Left cardiac atrium (tissue), 4 donors: ENCODE measurements at places on chromosomes 3 and 15. TPM values are rescaled to one million over a fixed set of nuclear protein-coding genes. Genes with fewer than 3 reads are reported as not detected.
A peak's percentile ranks its signal among the peaks of the same experiment; 100 is the strongest.

- no peak for DNase-seq
Measured at GRCh38 chr15:69298354-69298696, 387 bp upstream of the PAQR5 start.

DNA sequence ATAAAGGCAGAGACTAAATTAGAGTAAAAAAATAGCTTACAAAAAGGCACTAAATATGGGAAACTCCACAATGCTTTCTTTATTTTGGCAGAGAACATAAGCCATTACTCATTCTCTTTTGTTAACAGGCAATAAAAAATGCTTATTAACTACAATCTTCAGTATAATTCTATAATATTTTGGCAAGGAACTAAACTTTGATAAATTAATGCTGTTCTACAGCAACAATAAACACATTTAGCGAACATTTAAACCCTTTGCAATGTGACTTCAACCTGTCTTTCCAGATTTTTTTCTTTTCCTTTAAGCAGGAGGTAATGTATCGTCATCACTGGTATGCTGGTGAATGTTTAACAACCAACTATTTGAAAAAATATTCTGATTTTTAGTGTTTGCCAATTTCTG lies 42.2 kb upstream of the POU1F1 start:
- DNase-seq: no peak

DNA sequence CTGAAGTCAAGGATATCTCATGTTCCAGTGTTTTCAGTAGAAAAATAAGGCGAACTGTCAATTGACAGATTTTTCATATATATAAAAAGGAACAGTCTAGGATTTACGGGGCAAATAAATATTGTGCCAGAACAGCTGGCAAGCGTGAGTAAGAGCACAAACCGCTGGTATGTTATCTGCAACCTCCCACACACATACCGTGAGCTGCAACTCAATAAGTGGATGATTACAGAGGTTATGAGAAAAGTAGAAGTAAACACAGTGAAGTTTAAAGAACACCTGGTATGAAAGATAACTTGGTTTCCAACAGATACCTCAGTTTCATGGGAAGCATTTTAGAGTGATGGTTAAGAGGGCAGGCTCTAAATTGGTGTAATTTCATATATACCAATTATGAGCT lies 733.4 kb downstream of the TUSC7 start:
- no peak for DNase-seq

- no peak for DNase-seq
Measured at GRCh38 chr3:154872074-154872473, 208.0 kb upstream of the MME start.

DNA sequence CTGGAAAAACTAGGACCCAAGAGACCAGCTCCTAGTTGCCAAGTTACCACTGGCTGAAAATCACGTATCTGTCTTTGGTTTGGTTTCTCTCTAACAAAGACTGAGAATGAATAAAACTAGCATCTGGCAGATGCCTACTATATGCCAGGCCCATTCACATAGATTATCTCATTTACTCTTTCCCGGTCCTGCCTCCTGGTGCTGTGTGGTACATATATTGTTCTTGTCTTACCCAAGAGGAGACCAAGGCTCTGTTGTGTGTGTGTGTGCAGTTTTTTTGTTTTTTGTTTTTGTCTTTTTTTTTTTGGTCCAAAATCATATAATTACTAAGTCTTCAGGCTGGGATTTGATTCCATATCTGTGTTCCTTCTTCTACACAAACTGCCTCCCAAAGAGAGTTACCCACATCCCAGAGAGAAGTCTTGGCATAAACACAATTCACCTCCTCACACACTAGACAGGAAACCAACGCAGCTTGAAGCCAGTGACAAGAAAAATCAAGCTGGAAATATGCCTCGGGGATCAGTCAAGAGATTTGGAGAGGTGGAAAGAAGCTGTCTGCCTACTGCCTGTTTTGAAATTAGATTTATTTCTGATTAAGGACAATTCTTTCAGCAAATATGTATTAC lies 891 bp downstream of the AHSG start:
- DNase-seq: no peak

DNA sequence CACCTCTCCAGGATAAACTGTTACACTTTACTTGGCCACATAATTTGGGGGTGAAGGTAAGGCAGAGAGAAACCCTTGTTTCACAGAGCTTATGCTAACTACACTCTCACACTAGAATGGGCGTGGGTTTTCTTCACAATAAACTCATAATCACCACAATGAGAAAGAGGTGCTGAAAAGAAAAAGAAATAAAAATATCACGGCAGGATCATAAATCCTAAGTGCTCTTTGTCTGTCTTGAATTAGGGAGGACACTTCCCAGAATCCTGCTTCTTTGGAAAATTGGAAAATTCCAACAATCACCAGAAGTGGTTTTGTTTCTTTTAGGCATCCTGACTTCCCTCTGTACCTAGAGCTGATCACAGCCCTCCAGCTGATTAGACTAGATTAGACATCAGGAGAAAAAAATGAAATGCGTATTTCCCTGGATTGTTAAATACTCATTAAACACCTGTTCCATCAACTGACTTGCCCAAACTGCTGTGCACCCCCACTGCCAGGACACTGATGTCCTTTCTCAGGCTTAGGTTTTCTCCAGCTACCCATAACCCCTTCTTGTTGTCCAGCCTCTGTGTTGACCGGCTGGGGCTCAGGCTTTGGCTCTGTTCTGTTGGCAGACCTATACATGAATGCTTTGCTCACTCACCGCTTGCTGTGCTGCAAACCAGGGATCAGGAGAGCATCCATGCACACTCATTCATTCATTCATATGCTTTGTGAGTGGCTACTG lies 41.6 kb upstream of the ACKR4 start:
- no peak for DNase-seq

DNA sequence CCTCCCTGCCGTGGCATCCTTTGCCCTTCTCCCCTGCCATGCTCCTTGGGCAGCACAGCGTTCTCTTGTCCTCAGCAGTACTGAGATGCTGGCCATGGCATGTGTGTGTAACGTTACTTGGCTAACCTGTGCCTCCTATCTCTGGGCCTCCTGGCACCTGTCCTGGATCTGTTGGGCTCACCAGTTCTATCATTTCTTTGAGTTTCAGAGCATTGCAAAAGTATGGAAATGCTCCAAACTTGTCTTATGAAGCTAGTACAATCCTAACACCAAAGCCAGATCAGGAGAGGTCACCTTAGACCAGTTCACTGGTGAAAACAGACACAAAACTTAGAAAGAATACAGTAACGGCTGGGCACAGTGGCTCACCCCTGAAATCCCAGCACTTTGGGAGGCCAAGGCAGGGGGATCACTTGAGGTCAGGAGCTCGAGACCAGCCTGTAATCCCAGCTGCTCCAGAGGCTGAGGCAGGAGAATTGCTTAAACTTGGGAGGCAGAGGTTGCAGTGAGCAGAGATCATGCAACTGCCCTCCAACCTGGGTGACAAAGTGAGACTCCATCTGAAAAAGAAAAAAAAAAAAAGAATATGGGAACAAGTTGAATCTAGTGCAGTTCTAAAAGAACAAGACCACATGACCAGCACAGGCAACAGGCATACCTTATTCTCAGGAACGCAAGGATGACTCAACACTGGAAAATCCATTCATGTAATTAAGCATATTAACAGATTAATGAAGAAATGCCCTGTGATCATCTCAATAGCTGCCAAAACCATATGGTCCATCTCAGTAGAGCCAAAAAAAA lies 62.4 kb upstream of the TRPM1 start:
- DNase-seq: no peak

DNA sequence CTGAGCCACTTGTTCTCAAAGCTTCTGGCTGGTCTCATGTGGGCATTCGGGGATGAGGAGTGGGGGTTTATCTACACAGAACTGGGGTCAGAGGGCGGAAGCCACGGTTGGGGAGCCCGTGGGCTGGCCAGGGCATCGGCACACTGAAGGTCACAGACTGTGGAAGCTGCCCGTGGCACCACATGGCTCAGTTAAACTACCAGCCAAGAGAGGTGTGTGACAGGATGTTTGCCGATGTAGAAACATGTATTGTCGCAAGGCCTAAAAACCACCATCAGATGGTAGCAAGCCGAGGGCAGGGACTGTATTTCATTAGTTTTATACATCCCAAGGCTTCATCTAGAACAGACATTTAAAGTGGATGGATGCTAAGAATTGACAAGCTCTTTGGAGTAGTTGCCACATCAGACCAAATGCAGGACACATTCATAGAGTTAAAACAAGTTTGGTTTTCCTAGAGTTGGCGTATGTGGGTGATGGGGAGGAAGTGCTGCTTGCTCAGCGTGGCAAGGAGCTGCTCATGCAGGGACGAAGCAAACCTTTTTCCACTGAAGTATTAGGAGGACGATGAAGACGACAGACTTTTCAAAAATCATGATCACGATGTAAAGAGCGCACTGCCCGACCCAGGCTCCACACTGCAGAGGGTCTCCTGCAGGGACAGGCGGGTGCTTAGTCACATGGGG lies 9.6 kb upstream of the MUSTN1 start:
- no peak for DNase-seq

DNA sequence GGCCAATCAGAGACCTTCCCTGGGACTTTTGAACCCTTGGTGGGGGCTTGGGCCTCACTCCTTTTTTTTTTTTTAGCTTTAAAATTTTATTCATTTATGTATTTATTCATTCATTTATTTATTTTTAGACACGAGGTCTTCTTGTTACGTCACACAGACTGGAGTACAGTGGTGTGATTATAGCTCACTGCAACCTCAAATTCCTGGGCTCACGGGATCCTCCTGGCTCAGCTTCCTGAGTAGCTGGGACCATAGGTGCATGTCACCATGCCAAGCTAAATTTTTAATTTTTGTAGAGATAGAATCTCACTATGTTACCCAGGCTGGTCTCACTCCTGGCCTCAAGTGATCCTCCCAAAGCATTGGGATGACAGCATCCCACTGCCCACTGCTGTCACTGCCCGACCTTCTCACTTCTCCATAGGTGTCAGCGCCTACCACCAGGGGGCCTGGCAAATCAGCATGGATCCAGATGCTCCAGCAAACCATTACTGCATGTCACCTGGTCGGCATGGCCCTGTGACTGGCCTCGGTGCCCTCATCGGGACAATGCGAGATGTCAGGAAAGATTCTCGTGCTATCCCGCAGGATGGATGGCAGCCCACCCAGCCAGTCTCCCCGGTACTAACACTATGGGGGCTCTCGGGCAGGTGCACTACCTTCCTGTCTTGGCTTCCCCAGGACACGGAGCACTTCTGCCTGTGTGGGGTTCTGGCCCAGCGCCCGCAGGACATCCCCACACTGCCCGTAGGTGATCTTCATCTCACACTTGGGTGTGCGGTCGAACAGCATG lies 3.0 kb downstream of the MYL3 start:
- peak; percentile 43 for DNase-seq

GRCh38 chr3:33105341-33105948 lies 8.4 kb upstream of the CRTAP start:
- DNase-seq: no peak

DNA sequence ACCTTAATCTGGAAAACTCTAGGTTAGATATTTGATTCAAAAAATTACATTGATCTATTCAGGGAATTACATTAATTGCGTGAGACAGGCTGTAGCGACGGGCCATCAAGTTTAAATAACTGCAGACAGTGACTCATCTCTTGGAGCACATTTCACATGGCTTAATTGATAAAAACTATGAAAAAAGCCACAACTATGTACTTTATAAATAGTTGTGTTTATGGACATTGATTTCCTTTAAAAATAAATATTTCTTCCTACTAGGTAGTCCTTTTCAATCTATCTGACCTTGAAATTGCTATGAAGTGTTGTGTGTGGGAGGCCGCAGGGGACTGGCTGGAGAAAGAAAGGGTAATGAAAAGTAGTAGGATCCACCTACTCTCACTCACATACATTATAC lies 157.8 kb downstream of the IL1RAP start:
- DNase-seq: no peak

DNA sequence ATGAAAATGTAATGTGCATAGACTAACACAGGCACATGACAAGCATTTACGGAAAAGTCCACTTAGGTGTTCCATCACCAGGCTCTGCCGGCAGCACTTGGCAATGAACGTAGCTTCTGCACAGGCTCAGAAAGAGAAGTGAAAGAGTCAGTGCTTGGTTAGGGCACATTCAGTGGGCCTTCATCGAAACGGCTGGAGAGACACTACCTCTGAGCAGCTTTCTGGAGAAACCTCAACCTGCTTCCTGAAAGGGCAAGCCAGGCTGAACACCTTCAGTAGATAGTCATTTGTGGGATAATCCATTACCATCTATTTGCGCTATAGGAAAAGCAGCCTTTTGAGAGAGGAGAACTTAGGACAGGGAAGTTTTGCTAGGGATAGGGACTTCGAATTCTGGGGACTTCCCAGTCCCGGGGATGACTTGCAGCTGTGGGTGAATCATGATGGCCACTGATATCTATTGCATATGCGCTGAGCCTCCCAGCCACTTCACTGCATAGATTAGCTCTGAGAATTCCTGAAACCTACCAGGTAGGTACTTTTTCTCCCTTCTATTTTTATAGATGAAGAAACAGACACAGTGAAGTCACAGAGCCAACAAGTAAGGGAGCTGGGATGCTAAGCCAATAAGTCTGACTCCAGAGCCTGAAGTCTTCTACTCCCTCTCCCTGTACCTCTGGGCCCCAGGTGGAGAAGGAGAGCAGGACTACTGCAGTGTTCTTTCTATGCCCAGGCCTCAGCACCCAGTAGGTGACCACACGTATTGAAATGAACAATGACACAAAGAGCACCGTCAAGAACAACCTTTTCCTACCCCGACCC lies 4.2 kb upstream of the SH2D7 start:
- no peak for DNase-seq

GRCh38 chr3:106590216-106590615 lies 721.4 kb upstream of the CBLB start:
- DNase-seq: no peak

- DNase-seq: no peak
Measured at GRCh38 chr3:53080612-53081205, 34.8 kb upstream of the SFMBT1 start.

DNA sequence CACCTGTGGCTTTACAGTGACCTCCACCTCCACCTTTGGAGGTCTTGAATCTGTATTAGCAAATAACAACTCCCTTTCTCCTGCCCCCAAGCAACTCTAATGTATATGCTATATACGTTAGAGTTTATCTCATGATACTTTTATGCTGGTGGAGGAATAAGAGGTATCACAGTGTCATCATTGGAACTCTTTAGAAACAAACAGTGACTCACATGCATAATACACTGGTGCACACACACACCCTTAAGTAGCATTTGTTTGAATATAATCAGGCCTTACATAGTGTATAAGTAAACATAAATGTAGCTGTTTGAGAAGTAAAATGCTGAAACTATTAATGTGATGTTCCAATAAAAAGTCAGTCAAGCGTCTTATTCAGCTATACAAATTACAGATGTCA lies 280.2 kb upstream of the C2CD4B start:
- no peak for DNase-seq

OGG1 gene
- total RNA-seq: 12.6 TPM

QTRT2 gene
- total RNA-seq: 11.4 TPM

ITGA11 gene
- total RNA-seq: 22.4 TPM

CLCN2 gene
- 2.3 TPM for total RNA-seq

ACTRT3 gene
- total RNA-seq: 1.6 TPM

KIF9 gene
- 6.1 TPM for total RNA-seq
